ENCODE measurements at places on chromosomes 12 and 14.
A peak's percentile ranks its signal among the peaks of the same experiment; 100 is the strongest.

DNA sequence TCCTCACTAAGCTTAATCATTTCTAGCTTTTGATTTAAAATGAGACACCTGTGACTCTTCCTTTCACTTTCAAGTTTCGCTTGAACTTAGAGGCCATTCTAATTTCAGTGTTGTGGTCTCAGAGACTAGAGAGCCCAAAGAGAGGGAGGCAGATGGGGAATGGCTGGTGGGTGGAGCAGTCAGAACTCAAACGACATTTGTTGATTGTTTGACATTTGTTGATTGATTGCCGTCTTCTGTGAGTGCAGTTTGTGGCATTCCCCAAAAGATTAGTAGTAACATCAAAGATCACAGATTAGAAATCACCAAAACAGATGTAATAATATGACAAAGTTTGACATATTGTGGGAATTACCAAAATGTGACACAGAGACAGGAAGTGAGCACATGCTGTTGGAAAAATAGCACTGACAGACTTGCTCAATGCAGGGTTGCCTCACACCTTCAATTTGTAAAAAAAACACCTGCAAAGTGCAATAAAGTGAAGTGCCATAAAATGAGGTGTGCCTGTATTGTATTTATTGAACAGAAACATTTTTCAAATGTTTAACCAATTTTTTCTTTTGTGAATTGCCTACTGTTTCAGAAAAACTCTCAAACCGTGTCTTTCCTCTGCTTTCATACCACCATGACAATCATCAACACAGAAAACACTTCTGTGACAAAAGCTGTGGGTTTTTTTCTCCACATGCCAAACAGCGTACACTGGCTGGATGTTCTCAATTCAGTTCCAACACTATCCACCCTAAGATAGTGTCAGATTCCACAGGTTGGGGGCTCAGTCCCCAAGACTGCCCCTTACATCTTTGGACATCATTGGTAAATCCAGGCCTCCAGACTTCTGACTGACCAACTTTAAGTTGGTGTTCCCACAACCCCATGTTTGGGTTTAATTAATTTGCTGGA, 376.3 kb upstream of the RGS6 start:
- peak; percentile 42 for DNase-seq

GRCh38 chr12:63382930-63383329, 231.9 kb upstream of the AVPR1A start:
- DNase-seq, result no peak

DNA sequence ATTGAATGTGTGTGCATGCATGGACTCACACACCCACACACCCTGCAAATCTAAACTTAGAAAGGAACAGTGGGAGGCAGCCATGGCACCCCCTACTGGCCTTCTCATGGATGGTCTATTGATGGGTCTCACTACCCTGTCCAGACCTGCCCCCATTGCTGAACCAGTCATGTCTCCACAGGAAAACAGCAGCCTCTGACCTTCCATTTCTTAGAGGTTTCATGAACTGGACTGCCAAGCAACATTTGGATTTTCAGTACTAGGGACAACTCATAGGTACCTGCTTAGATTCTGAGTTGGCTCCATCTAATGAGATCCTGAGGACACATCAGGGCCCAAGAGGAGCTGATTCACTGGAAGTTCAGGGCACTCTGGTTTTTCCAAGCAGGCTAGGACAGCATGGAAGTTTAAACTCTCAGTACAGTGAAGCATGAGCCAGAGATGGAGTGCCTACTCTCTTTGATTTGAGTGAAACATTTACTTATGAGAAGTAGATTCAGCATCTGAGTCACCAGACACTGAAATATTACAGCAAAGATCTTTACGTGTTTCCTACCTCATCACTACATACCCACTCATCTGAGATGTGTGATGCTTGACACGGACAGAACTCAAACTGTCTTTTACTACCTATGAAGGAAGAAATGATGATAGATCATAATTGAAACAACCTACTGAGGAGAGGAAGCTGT, 98.9 kb upstream of the PLEKHG7 start:
- DNase-seq, result no peak

- no peak for DNase-seq
Observed at GRCh38 chr12:26539131-26539530, 293.9 kb downstream of the ITPR2 start.

- DNase-seq, result no peak
Observed at GRCh38 chr12:87921621-87922020, 107.6 kb downstream of the C12orf50 start.

DNA sequence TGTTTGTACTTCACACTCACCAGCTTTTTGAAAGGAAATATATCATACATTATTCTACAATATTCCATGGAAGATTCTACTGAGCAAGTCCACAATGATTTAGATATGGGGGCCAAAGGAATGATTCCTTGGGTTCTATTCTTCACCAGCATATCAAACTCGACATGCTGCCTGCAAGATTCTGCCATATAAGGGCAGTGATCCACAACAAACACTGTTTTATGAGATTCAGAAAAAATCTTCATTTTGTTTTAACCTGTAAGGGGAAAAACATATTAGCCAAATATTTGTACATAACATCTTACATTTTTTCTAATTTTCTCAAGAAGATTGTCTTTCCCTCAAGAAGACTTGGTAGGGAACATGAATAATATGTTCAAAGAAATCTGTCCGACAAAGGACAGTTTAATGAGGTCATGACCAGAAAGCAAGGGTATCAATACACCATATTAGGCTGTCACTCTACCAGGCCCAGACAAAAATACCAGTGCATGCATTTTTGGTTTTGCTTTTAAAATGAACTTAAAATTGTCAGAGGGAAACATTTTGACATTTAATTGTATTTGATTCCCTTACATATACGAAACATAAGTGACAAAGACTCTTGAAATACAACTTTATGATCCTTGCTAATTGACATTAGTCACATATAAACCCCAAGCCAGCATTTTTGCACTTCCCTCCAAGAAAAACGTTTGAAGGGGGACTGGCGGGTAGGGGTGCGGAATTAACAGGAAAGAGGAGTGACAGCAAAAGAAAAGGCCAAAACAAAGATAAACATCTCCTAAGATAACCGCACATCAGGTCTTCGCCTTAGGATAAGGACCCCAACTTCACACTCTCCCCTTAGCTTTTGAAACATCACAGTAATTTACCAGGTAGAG, 980 bp downstream of the INTS13 start:
- DNase-seq, result no peak

DNA sequence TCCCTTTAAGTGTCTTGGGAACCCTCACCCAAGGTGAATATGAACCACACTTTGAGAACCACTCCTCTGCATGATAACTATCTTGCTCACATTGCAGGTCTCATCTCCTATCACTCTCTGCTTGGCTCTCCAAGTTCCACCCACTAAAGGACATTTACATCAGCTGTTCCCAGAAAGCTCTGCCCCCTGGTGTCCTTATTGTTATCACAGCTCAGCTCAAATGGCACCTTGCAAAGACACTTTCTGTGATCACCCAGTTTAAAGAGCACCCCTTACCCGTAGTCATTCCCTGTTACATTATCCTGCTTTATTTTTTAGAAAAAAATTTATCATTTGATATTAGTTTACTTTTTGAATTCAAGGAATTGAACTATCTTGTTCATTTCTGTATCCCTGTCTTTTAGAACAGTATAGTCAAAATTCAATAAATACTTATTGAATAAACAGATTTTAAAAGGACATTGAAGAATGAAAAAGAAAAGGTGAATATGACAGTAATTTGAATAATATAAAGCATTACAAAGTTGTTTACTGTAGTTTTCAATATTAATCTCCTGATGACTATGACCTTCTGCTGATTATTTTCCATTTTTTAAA, 20.5 kb upstream of the GUCY2C start:
- peak; percentile 22 for DNase-seq

DNA sequence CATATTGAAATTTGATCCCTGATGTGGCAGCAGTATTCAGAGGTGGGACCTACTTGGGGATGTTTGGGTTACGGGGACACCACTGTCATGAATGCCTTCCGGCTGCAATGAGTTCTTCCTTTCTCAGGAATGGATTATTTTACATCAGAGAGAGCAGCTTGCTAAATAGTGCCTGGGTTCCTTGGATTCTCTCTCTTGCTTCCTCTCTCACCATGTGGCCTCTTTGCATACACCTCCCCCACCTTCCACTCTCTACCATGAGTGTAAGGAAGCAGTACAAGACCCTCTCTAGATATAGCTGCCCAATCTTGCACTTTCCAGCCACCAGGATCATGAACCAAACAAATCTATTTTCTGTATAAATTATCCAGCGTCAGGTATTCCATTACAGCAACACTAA, 15.4 kb upstream of the SCAF11 start:
- no peak for DNase-seq

DNA sequence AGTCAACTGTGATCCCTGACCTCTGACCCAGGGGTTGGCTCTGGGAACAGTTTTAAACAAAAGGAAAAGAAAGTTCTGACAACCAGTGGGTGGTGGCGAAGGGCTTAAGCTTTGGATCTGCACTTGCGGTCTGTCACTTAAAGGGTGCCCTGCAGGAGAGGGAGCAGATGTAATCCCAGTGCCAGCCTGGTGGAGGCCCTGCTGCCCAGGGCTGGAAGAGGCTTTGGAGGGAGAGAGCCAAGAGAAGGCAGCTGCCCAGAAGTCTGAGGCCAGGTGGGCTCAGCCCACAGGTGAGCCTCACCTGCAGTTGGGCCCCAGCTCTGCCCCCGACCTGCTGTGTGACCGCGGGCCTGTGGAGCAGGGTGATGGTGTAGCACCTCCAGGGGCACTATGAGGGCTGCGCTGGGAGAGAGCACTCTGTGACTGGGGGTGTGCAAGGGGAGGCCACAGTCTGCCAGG, 19.1 kb downstream of the SH2B3 start:
- no peak for DNase-seq

- DNase-seq, result no peak
Observed at GRCh38 chr12:29505122-29505521, 7.6 kb upstream of the OVCH1 start.

GRCh38 chr14:89391123-89391522, 25.9 kb downstream of the FOXN3 start:
- DNase-seq, result no peak

- no peak for DNase-seq
Observed at GRCh38 chr12:14099994-14100393, 118.6 kb upstream of the GRIN2B start.

DNA sequence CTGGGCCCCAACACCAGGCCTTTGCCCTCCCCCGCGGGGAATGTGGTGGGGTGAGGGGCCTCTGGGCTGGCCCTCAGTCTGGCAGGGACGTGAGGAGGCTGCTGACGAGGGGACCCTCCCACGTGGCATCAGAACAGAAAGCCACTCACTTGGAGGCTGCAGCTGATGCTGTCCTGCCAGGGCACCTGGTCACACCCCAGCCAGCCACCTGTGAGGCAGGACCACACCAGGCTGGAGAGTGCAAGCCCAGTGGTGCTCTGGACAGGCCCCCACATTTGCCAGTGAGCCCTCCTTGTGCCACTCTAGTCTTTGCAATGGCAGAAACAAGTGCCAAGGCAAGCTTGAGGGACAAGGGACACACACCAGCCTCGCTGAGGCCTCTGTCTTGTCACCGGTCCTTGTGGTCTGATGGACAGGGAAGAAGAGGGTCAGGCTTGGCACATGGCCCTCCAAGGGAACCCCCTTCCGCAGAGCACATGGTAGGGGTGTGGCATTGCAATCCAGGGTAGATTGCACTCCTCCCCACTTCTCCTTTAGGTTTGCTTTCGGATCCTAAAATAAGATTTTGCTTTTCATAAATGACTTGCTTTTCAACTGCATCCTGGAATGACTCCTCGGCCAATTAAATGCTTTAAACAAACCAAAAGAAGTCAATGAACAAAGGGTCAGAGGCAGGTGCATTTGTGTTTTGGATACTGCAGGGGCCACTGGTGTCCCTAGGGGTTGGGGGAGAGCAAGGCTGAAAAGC, 53.7 kb downstream of the CCDC88C start:
- DNase-seq, result no peak

DNA sequence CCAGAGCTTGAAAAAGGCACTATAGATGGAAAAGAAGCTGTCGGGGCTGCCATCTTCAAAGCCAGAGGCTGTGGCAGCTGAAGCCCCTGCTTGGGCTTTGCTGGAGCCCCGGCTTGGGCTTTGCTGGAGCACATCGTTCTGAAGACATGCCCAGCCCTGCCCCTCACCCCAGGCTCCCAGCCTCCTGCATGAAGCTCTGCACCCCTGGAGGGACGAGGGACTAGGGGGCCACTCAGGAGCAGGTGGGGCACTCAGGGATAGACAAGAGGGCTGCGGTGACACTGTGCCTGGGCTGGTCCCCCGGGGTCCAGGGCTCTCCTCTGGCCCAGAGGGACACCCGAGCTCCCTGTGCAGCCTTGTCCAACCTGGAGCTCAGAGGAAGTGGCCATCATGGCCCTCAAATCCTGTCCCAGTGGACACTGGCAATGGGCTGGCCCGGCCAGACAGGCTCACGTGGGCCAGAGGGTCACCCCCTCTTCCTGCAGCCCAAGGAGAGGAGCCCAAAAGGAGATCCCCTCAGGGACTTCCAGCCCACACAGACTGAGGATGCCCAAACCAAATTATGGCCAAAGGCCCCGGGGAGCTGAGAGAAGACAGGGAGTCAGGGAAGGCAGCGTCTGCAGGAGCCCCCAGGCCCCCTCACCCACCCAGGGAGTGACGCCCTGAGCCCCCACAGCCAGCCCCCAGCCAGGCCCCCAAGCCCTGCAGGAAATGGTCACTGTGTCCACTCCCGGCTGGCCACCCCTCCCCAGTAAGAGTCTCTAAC, 23.1 kb upstream of the C14orf180 start:
- no peak for DNase-seq

- DNase-seq, result no peak
Observed at GRCh38 chr14:68880581-68881105, 87.8 kb upstream of the ZFP36L1 start.

DNA sequence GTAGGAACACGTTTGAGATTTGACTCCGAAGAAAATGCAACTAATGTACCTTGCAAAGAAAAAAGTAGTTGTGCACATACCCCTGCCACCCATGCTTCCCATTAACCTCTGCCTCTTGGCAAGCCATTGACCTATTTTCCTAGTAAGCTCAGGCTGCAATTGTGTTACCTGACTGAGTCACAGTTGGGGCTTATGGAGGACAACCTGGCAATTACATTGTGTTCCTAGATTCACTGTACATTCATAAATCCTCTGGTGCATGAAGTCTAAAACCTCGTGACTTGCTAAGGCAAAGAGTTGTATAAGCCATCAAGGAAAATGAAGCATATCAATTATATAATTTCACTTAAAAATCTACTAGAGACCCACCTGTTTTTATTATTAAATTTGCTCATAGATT, 62.0 kb upstream of the DUSP6 start:
- no peak for DNase-seq

- no peak for DNase-seq
Observed at GRCh38 chr12:52740584-52740983, 36.6 kb downstream of the KRT76 start.

DNA sequence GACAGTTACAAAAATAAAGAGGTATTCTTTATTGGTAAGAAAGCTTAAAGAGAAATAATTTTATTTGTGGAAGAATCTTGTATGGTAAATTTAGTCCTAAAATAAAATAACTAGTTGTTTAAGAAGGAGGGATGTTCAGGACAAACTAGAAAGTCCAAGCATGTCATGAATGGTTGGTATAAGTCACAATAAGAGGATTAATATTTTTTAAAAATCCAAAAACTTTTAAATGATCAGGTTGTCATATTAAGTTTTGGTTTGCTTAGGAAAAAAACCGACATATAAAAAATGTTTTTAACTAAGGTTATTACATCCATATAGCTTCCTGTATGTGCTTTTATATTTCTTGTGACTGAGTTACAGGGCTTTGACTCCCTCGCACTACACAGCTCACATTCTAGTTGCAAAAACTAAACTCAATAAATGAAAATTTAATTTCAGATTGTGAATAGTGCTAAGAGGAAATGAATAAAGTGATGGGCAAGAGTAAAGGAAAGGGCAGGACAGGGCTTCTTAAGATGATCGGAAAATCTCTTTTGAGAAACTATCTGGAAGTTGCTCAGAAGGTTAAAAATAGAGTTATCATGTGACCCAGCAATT, 80.7 kb upstream of the METAP2 start:
- DNase-seq, result no peak

All from activated gamma-delta T cell treated with anti-CD3 and anti-CD28 coated beads, Interleukin-2, amount 50 U/mL, for 16 hours (primary cell).